ENCODE measurements at places on chromosomes 13 and 19.

- DNase-seq: no peak
These were observed 27.9 kb downstream of the ENOX1 start for GRCh38 chr13:43758834-43759233.

DNA sequence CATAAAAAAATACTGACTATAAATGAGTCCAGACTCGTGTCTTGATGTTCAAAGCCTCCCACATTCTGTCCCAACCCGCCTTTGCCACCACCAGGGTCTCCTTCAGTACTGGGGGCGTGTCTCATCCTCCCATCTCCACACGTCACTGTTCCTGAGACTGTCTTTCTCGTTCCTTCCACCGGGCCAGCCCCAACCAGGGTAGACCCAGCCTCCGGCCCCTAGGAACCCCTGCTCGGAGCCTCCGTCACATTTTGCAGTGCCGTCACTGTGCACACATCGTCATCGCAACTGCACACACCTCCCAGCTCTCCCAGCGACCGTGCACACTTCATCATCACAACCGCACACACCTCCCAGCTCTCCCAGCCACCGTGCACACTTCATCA lies 73.4 kb downstream of the SPACA7 start:
- no peak for DNase-seq

DNA sequence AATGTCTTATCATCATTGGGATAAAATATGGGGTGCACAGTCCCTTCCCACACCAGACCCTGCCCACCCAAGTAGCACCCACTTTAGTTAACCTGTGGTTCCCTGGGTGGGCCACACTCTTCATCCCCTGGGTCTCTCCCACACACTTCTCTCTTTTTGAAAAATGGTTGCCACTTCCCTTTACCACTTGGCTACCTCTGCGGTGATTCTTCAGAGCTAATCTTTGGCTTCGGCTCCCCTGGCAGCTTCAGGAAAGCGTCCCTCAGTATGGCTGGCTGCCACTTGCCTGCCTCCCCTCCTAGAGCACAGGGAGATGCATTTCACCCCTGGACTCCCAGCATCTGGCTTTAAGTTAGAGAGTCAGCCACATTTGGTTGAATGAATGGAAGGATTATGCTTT lies 18.2 kb downstream of the CCNA1 start:
- DNase-seq: no peak

GRCh38 chr13:36366031-36366430 lies 19.8 kb upstream of the SPART start:
- no peak for DNase-seq

DNA sequence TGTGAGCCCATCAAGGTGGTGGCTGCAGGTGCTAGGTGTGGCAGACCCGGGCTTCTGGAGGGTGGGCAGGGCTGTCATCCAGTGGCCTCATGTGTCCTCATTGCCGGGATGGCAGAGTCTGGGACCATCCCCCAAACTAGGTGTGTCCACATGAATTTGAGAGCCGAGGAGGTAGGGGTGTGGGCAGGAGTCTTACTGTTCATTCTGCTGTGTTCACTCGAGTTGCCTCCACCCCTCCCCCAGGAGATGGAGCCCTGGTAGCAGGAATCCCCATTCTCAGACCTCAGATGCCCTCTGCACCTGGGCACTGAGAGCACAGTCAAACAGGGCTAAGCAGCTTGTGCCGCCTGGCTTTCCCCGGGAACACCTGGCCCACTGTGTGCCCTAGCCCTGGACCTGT lies 22.4 kb downstream of the NAXD start:
- no peak for DNase-seq

- DNase-seq: no peak
These were observed 1653.6 kb downstream of the OLFM4 start for GRCh38 chr13:54682184-54682583.

GRCh38 chr13:37681281-37682032 lies 82.9 kb upstream of the POSTN start:
- DNase-seq: no peak

- DNase-seq: no peak
These were observed 23.8 kb downstream of the PRAM1 start for GRCh38 chr19:8478598-8478997.

- no peak for DNase-seq
These were observed 18.8 kb upstream of the ZMYM5 start for GRCh38 chr13:19882231-19882630.

DNA sequence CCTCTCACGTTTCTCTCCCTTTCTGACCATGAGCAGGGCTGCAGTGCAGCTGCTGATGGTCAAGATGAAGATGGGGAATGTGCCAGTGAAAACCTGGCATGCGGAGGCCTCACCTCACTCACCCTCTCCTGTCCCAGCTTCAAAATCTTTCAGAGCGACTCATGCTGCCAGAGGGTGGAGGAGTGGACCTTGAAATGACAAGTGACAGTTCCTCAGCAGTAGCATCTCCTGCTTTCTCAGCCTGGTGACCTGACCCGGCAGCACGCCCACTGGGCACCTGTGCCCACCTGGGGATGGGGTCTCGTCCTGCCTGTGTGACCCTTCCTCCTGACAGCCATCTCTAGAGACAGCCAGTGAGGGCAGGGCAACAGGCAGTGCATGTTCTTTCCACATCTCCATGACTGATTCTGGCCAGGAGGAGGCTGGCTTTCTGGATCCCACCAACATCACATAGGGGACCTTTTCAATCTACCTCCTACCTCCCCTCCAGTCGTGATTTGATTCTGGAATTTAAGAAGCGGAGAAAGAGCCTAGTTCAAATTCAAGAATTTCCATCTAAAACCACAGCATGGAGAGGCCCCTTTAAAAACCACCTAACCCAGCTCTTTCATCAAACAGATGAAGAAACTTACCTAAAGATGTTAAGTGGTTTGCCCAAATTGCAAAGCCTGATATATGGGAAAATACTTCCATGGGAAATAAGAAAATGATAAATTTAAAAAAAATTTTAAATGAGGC lies 45.8 kb downstream of the RFX2 start:
- no peak for DNase-seq

- no peak for DNase-seq
These were observed 848.0 kb downstream of the DACH1 start for GRCh38 chr13:71018995-71019394.

DNA sequence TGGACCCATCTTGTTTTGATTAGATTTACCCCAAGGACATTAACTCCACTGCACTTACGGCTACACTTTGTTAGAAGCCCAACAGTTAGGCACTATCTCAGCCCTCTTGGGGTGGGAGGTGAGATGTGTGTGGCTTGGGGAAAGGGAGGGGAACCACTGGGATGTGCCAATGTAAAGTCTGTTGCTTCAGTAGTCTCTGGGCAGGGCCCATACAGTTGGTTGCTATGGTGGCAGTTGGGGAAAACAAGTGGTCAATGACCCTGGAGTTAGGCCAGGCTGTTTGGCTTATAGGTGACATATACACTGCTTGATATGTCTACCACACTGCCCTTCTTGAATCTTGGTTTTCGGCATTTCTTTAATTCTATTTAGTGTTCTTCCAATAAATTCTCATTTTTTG lies 8.9 kb upstream of the RB1 start:
- DNase-seq: no peak

DNA sequence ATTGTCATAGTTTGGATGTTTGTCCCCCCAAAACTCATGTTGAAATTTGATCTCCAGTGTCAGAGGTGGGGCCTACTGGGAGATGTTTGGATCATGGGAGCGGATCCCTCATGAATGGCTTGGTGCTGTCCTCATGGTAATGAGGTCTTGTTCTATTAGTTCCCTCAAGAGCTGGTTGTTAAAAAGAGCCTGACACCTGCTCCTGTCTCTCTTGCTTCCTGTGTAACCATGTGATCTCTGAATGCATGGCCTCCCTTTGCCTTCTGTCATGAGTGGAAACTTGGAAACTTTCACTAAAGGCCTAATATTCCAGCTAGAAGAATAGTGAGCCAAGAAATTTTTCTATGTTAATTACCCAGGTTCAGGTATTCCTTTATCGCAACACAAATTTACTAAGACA lies 311.4 kb upstream of the ATXN8OS start:
- DNase-seq: no peak

DNA sequence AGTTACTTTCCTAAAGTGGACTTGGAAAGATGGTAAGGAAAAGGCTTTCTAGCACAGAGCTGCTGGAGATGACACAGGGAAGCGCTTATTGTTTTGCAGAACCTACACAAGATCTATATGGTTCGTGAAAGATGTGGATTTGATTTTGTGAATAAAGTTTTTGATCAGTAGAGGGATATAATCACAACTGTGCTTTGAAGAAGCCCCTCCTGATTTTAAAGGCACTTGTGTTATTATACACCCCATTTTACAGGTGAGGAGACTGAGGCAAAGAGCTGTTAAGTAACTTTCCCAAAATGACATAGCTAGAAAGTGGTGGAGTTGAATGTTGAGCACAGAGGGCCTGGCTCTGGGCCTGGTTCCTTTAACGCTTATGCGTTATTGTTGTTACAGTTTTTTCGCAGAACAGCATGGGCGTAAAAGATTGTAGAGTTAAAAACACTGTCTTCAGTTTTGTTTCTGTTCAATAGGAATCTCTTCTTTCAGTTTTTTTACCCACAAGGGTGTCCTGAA lies 1.4 kb downstream of the TDRD3 start:
- no peak for DNase-seq

GRCh38 chr19:54133312-54133956 lies 4.1 kb upstream of the CNOT3 start:
- DNase-seq: no peak

- peak; percentile 77 for DNase-seq
These were observed 60.6 kb downstream of the NDFIP2 start for GRCh38 chr13:79541426-79542049.

- DNase-seq: no peak
These were observed 182.8 kb downstream of the FOXO1 start for GRCh38 chr13:40483601-40484000.

DNA sequence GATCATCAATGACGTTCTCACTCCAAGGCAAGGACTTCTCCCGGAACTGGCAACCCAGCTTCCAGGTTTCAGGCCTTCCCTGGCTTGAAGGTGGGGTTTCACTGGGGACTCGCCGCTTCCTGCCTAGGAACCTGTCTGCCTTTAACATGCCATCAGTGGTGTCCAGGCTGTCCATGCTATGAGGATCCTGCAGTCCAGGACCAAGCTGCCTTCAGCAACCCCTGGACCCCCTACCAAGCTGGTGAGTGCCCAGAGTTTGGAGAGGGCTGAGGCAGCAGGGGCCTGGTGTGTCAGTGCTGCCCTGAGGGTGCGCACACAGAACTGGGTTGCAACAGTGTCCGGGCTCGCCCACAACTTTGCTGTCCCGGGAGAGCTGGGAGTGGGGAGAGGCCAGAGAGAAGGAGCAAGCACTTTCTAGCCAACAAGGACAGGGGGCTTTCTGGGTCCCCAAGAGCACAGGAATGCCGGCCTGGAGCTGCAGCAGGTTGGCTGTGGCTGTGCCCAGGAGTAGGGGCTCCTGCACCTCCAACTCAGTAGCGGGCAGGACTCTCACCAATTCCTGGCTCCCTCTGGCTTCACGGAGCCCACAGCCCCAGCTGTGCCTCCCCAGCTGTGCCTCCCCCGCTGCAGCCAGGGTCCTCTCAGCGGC lies 1563.2 kb upstream of the MIR17HG start:
- DNase-seq: no peak

GRCh38 chr13:112725346-112726015 lies 35.6 kb downstream of the ATP11A start:
- no peak for DNase-seq

DNA sequence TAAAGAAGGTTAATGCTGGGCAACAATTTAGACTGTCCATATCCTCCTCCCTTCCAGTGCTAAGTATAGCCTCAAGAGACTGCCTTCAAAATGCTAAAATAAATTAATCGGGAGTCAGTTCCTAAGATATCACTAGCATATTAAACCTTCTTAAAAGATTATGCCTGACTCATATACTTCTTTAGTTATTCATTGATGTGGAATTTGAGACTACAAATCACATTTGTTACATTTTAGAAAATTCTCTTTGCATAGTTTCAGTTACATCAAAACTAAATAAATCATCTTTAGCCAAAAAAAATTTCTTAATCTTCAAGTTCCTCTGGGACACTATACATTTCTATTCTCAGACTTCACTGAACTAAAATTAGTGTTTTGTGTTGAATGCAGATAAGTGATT lies 769.1 kb downstream of the PCDH9 start:
- DNase-seq: no peak

- no peak for DNase-seq
These were observed 682 bp upstream of the TEAD2 start for GRCh38 chr19:49362929-49363267.

- DNase-seq: no peak
These were observed 67.4 kb upstream of the CLDN10 start for GRCh38 chr13:95485045-95485517.

DNA sequence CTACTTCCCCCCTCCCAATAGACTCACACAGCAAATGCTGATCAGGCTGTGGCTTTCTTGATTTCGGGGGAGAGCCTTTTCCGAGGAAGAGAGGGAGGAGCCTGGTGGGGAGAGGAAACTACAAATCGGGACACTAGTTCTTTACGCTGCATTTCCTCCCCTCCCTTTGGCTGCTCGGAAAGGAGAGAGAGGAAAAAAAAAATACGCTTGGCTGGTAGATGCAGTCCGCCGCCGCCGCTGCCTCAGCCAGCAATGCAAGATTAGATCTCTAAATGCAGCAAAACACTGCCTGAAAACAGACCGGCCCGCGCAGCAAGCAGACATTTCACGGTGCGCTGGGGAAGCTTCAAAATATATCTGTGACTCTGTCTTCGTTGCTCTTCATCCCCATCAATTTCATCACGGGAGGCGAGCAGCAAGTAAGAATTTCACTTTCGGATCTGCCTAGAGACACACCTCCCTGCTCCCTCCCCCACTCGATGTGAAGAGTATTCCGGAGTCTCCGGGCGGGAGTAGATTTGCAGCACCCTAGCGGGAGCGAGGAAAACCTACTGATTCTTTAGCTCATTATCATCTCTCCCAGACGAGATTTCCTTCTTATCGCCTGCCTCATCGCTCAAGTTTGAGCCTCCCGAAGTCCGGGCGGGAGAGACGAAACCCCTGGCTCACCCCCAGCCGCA lies at the start of gene PCDH17:
PCDH17 (plus strand) TSS at position 149 of the 680 bp plus-strand sequence. CDS start 803 bp downstream, outside the sequence.
- no peak for DNase-seq

DNA sequence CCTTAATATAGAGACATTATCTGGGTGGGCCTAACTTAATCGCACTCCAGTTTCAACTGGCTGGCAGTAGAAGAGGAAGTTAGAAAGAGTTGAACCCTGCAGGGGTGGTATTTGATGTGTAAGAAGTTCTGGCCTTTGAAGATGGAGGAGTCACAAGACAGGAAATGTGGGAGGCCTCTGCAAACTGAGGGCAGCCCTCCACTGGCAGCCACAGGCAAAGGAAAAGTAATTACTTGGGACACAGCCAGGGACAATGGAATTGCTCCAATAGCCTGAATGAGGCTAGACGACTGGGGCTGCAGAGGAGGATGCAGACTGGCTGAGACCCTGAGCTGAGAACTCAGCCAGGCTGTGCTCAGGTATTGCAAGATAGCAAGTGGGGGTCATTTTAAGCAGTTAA lies 703.3 kb upstream of the ARGLU1 start:
- DNase-seq: no peak

Data from RKO (cell line).